KBM-7 (cell line): ENCODE measurements at places on chromosomes 16 and 17.

DNA sequence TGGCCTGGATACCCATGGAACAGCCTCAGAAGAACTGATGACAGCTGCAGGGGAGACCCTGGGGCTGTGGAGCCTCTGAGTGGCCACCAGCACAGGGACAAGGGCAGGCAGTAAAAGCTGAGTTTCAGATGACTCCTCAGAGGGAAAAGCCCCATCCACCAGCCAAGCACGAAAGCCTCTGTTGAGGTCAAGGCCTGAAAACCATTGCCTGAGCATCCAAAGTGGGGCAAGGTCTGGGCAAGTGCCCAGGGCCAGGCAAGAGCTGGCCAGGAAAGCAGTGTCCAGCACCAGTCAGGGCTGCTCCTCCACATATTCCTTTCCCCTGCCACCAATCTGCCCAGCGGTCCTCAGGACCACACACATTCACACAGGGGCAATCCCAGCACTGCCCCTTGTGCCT is 16.4 kb downstream of the ATP6V0D1 start:
- DNase-seq, result no peak

- DNase-seq, result no peak
Observed at GRCh38 chr17:50686494-50687199, 21.1 kb downstream of the ANKRD40 start.

GRCh38 chr17:10614536-10615155 is 42.5 kb downstream of the MYH3 start:
- peak; percentile 59 for DNase-seq

GRCh38 chr17:41642252-41643156 is 18.1 kb upstream of the KRT17 start:
- no peak for DNase-seq

GRCh38 chr17:62778990-62779681 is 29.0 kb downstream of the MARCHF10 start:
- DNase-seq, result no peak

GRCh38 chr17:40615068-40615840 is 32.4 kb downstream of the SMARCE1 start:
- peak; percentile 43 for DNase-seq

DNA sequence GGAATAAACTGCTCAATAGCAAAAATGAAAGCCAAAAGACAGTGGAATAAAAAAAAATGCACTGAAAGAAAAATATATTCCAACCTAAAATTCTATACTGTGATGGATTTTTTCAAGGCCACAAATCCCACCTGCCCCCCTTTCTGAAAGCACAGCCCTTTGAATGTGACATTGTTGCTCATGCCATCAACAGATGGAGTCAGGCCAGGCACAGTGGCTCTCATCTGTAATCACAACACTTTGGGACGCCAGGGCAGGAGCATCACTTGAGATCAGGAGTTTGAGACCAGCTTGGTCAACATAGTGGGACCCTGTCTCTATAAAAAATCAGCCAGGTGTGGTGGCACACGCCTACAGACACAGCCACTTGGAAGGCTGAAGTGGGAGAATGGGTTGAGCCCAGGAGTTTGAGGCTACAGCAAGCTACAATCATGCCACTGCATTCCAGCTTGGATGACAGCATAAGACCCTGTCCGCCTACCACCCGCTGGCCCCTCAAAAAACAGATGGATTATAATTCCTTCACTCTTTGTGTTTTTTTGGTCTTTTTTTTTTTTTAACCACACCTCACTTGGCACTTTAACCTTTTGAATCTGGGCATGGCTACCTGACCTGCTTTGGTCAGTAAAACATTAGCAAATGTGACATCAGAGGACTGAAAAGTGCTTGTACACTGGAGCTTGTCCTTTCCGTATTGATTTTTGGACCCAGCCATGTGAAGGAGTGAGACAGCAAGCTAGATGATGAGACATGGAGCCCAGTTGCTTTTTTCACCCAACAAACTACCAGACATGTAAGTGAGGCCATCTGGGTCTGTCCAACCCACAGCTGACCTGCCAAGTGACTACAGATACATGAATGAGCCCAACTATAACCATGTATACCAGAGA is 36.3 kb downstream of the GLG1 start:
- no peak for DNase-seq
